ENCODE measurements at places on chromosomes 2 and 18.

GRCh38 chr2:46294176-46294836 is 2.9 kb upstream of the EPAS1 start:
- peak; percentile 23 for DNase-seq

DNA sequence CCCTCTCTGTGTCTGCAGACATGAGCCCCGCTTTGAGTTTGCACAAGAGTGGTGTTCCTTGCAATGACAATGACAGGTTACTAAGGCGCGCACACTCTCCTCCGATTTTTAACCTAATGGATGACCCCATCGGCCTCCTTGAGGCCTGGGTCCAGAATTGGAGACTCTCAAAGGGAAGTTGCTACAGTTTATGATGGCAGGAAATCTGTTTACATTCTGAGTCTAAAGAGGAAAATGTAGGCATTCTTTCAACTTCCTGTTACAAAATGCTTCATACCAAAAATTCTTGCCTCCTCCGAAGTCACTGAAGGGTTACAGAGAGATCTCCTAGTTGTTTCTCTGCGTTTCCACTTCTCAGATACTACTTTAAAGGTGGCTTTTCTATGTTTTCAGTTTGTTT is 225.3 kb upstream of the AGAP1 start:
- no peak for DNase-seq

- no peak for DNase-seq
Observed at GRCh38 chr2:159592441-159592840, 23.9 kb downstream of the BAZ2B start.

GRCh38 chr2:150911766-150912280 is 349.8 kb downstream of the RBM43 start:
- DNase-seq = no peak

GRCh38 chr18:21330122-21330701 is 88.2 kb downstream of the GREB1L start:
- DNase-seq = no peak

GRCh38 chr2:238358769-238359168 is 38.5 kb downstream of the TRAF3IP1 start:
- no peak for DNase-seq

GRCh38 chr2:143545059-143545948 is 416.1 kb downstream of the ARHGAP15 start:
- peak; percentile 13 for DNase-seq

DNA sequence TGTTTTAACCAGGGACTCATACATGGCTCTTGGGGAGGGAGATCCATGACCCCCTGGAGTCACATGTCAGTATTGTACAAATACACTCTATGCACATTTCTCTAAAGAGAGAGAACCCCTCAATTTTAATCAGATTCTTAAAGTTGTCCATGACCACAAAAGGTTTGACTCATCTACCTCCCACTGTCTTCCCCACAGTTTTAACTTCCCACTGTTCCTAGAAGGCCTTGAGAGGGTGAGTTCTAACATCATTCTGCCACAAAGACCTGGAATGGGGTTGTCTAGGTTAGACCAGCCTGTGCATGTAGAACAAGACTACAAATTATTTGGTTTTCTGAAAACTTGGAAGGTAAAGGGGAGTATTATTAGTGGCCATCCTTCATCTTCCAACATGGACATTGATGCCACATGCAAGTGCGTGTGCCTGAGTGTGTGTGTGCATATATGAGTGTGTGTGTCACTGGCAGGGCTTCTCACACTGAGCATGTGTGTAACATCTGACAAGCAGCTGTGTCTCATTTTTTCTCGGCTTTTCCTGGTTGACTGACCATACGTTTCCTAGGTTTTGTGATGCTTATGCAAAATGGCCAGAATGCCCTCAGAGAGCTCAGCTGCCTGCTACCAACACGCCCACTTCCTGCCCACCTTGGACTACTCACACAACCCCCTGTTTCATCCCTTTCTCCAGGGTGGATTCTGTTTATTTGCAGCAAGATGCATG is 94.6 kb upstream of the LGALSL start:
- DNase-seq = no peak

GRCh38 chr2:24207359-24207758 is 32.5 kb downstream of the FAM228A start:
- DNase-seq = no peak

DNA sequence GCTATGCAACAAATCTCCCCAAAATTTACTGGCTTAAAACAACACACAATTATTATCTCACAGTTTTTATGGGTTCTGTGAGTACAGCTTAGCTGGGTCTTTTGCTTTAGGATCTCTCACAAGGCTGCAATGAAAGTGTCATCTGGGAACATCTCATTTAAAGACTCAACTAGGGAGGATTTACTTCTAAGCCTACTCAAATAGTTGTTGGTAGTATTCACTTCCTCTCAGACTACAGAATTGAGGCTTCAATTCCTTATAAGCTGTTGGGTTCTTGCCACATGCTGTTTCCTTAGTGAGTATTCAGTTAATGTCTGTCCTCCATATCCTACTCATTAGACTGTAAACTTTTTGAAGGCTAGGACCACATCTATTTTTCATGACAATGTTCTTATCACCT is 72.3 kb downstream of the MDH1 start:
- no peak for DNase-seq

DNA sequence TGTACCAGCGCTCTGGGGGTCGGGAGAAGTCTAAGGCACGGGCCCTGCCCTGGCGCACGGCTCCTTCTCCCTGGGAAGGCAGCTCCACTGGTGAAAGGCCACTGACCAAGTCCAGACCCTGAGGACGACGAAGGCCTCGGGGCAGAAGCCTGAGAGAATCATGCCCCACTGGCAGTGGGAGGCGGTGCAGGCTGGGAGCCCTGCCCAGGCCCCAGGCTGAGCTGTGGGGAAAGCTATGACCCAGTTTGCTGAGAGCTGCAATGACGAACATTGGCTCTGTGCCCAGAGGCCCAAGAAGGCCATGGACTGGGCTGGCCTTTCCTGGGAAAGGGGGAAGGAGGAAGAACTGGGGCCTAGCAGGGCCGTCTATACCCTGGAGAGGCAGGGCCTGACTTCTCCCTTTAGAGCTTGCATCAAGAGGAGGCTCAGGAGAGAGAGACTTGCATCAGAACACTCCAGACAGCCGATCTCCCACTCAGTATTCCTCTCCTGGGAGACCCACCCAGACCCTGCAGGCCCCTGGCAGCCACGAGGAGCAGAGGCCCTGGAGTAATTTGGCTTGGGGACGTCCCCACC is 32.9 kb downstream of the HS1BP3 start:
- no peak for DNase-seq

DNA sequence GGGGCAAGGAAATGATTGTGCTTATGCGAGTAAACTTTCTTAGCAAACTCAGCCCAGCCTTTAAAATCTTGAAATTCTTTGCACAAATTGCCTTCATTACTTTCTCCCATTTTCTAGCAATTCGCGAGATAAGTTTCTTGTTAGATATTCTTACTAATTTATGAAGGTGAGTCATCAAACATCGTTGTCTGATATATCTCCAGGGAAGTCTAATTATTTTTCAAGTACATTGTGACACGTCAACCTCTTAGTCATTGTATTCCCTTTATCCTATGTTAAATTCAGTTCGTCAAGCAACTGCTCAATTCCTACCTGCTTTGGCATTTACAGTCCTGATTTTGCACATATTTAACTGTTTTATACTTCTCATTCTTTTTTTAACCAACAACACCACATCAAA is 854.5 kb upstream of the CRIM1 start:
- no peak for DNase-seq

- peak; percentile 35 for DNase-seq
Observed at GRCh38 chr18:77207540-77207939, 42.1 kb upstream of the GALR1 start.

DNA sequence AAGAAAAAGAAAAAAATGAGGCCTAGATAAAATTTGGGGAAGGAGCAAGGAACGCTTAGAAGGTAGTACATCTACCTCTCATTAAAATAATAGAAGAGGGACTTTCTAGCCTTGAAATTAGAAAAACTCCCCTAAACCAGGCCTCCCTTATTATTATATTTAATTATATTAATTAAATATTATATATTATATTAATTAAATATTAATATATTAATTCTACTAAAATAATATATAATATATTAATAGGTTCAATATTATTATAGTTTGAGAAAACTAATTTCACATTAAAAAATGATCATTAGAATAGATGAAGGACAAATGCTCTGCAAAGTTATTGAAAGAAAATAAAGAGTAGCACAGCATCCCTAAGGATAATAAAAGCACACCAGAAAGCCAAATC is 449.4 kb downstream of the NBAS start:
- DNase-seq = no peak

GRCh38 chr2:136257893-136258292 is 139.9 kb upstream of the CXCR4 start:
- no peak for DNase-seq

DNA sequence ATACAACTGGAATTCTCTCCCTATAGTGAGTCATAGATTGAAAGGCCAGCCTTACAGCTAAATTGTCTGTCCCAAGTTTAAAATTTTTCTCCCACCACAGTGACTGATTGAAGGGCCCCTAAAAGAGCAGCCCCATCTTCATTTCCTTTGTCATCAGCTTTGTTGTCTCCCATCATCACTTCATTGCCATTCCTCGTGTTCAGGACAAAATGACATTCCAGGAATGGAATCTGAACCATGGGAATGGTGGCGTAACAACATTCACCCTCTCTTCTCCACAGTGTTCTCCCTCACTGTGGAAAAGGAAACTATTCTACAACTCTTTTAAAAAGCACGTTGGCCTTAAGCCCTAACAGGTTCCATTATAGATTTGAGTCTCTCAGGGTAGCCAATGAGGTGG is 52.1 kb downstream of the PSTPIP2 start:
- DNase-seq = no peak

DNA sequence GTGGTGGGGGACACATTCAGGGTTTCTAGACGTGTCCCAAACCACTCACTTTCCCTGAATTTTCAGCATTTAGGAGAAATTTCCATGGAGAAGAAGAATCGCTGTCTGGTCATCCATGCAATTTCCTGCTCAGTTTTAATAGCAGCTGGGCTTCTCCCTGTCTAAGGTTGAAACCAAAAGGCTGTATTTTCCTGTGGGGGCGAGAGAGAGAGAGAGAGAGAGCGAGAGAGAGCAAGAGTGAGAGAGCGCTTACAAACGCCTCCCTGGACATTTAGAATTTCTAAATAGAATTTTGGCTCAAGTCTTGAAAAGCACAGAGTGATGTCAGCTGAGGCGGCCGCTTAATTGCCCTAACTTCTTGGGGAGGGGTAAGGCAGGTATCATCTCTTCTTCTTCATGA is 110.8 kb downstream of the SETBP1 start:
- DNase-seq = no peak

GRCh38 chr2:68698567-68699377 is 35.8 kb upstream of the ARHGAP25 start:
- DNase-seq = no peak

DNA sequence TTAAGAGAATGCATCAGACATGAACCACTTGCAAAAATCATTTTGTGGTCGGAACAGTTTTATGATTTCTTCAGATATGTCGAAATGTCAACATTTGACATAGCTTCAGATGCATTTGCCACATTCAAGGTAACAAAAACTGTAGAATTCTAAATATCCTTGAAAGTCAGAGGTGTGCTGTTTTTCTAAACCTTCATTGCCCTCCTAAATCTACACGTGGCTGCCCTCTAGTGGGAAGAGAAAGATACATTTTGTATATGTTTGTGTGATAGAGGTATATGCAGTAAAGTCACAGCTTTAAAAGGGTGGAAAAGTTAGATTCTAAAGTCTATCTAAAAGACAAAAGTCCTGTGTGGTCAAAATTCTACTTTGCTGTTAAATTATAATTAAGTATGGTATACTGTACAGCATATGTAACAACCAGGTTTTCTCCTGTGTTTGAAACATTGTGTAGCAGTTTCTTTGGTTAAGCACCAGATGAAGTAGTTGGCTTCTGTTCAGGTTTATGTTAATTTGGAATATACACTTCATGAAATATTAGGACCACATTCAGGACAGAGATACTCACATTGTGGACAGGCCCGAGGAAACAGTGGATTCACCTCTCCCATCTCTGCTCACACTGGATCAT is 65.9 kb upstream of the ITM2C start:
- DNase-seq = peak; percentile 50

DNA sequence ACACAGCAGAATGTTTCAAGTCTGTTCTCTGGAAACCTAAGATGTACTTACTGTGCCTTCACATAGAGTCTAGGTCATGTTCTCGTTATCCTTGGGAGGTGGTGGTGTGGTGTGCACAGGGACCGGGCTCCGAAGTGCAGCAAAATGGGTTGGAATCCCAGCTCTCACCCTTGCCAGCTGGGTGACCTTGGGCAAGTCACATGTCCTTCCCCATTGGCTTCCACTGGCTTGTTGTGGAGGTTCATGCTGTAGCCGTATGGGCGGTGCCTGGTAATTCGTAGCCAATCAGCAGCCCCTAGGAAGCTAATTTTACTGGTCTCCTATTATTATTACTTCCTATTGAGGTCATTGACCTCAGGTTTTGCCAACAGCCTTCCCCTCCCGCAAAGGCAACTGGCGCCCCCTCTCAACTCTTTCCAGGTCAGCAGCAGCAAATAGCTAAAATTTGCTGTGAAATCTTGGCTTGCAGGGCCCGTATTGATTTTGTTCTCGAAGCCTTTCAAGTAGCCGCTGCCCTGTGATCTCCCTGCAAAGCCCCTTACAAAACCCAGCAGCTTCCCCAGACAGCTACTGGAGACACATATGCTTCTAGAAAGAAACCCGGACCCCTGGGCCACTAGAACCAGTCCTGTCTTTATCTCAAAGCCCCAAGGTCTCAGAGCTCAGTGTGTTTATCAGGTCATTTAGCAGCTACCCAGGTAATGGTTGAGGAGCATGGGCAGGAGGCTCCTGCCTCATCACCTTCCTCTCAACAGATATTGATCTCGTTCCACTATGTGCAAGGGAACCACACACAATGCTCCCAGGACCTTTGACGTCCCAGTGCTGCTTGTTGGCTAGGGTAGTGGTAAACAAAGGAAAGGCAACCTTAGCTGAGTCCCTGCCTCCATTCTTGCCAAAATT is 66.5 kb upstream of the SLC1A4 start:
- no peak for DNase-seq

GRCh38 chr2:161990741-161991140 is 83.3 kb downstream of the DPP4 start:
- no peak for DNase-seq

DNA sequence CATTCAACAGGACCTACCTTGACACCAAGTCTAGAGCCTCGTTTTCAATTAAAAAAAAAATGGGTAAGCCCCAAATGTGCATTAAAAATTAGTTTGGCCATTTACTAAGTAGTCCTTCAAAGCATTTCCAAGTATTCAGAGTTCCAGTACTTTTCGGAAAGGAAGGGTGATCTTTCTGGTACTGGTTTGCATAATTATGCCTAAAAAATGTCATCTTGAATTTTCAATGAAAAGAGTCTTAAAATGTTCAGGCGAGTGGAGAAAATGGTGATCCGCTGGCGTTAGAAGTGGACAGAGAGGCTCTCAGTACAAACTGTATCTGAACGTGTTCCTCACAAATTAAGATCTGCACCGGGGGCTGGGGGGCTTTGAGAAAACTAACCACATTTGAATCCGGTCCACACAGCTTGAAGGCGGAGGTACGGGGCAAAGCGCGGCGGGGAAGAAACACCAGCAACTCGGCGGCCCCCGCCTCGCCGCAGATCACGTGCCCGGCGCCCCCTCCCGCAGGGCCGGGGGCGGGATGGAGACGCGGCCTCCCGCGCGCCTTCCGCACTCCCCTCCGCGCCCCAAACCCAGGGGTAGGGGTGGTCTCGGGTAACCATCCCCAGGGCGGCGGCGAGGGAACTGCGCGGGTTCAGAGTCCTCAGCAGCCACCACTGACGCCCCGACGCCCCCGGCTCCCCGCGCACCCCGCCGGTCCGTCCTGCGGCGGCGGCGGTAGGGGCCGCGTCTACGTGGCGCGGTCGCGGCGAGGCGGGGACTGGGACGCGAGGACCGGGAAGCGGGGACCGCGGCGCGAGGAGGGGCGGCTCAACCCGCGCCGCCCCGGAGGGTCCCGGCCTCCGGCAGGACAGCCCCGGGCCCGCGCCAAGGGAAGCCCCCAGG is 564 bp downstream of the LPIN2 start:
- DNase-seq = peak; percentile 45

Data from activated gamma-delta T cell treated with Interleukin-2 at 50 U/mL for 16 hours (primary cell).